Suprapubic skin (tissue), 4 donors: ENCODE measurements at places on chromosomes 16 and 17. TPM values are rescaled to one million over a fixed set of nuclear protein-coding genes. Genes with fewer than 3 reads are reported as not detected.

- no peak for DNase-seq
- no peaks in the 10 kb centered on the region for H3K27me3 ChIP-seq
- peaks cover 18% of the 10 kb centered on the region for H3K4me1 ChIP-seq
- H3K27ac ChIP-seq = no peak overlapping the region
- peaks cover 24% of the 10 kb centered on the region for H3K36me3 ChIP-seq
- H3K4me3 ChIP-seq = no peak overlapping the region
Observed at GRCh38 chr16:104928-105327, 26.9 kb downstream of the MPG start.

DNA sequence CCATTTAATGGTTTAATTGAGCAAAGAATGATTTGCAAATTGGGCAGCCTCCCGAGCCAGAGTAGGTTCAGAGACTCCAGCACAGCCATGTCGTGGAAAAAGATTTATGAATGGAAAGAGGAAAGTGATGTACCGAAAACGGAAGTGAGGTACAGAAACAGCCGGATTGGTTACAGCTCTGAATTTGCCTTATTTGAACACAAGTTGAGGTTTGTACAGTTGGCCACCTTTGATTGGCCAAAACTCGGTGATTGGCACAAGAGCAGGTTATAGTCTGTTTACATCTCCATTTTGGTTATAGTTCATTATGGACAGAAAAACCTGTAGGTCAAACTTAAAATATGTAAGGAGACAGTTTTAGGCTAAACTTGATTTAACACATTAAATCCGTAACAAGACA, 44.5 kb downstream of the TENT4B start:
- H3K4me1 ChIP-seq = peaks cover 20% of the 10 kb centered on the region
- H3K27ac ChIP-seq = no peak overlapping the region
- no peaks in the 10 kb centered on the region for H3K36me3 ChIP-seq
- H3K27me3 ChIP-seq = no peaks in the 10 kb centered on the region

The LRRC37A gene
- total RNA-seq = 9.4 TPM

The TMC6 gene
- total RNA-seq = 48.8 TPM

- H3K27me3 ChIP-seq = no peaks in the 10 kb centered on the region
- H3K36me3 ChIP-seq = no peaks in the 10 kb centered on the region
- no peak overlapping the region for H3K4me3 ChIP-seq
- H3K27ac ChIP-seq = peak overlapping the region; percentile 77
- DNase-seq = no peak
Observed at GRCh38 chr17:50443505-50443974, 17.5 kb downstream of the ACSF2 start.

DNA sequence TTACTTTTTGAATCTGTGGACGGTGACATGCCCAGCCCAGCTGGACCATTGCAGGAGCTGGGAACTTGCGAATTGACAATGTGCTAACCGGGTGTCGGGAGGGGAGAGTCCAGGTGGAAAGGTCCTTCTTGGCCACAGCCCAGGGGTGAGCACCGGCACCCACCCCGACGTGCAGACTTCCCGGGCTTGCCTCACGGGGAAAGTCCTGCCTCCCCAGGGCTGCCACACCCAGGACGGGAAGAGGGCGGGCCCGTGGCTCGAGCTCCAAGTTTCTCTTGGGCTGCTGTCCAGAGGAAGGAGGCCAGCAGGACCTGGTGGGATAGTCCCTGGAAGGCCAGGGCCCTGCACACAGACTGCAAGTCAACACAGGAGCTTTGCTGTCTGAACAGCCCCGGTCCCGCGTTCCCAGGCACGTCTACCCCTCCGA, 17.7 kb downstream of the CARD14 start:
- peaks cover 39% of the 10 kb centered on the region for H3K4me1 ChIP-seq
- no peak for DNase-seq
- peaks cover 4% of the 10 kb centered on the region for H3K36me3 ChIP-seq
- H3K27ac ChIP-seq = peak overlapping the region; percentile 77

GRCh38 chr17:32341141-32341856, 674 bp downstream of the C17orf75 start:
- peaks cover 20% of the 10 kb centered on the region for H3K4me1 ChIP-seq
- peak overlapping the region; percentile 79 for H3K27ac ChIP-seq

The CPNE2 gene
- total RNA-seq = 12.7 TPM

DNA sequence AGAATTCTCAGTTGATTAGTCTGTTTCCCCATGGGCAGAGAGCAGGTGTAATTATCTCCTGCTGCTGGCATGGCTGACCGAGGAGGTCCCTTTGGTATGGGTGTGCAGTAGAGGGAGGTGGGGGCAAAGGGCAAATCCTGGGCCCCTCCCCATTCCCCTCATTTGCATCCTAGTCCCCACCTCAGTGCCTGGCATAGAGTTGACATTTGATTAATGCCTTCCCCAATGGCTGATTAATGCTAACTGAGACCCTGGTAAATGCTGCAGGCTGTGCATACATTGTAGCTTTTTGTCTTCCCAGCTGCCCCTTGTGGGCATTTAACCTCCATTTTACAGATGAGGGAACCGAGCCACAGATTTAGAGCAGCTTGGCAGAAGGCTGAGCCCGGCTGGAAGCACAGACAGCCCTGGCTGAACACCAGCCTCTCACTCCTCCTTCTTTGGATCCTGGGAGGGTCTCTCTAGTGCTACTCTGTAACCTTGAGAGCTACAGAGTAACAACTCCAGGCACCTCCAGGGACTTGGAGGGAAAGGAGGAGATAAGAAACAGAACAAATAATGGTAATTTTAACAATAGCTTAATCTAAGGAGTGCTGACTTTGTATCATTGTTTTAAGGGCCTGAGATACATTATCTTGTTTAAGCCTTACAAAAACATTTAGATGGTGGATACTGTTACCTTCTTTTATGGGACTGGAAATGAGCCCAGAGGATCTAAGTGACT, 5.1 kb downstream of the PLCG2 start:
- H3K27me3 ChIP-seq = peaks cover 12% of the 10 kb centered on the region
- no peak overlapping the region for H3K27ac ChIP-seq
- H3K4me3 ChIP-seq = no peak overlapping the region
- no peak for DNase-seq
- no peaks in the 10 kb centered on the region for H3K36me3 ChIP-seq

The KRTAP16-1 gene
- total RNA-seq = 2.2 TPM

- no peak overlapping the region for H3K4me3 ChIP-seq
- H3K36me3 ChIP-seq = peaks cover 83% of the 10 kb centered on the region
- H3K27me3 ChIP-seq = no peaks in the 10 kb centered on the region
- DNase-seq = no peak
- H3K27ac ChIP-seq = no peak overlapping the region
Observed at GRCh38 chr16:14585287-14585686, 44.8 kb downstream of the PARN start.

- no peaks in the 10 kb centered on the region for H3K4me1 ChIP-seq
- no peaks in the 10 kb centered on the region for H3K36me3 ChIP-seq
- no peaks in the 10 kb centered on the region for H3K27me3 ChIP-seq
- no peak within 1 kb of the TSS for H3K4me3 ChIP-seq
Observed at GRCh38 chr17:35879773-35880654, at the start of gene CCL5. Gene CCL5, minus strand, starts transcription at chr17:35880360.

DNA sequence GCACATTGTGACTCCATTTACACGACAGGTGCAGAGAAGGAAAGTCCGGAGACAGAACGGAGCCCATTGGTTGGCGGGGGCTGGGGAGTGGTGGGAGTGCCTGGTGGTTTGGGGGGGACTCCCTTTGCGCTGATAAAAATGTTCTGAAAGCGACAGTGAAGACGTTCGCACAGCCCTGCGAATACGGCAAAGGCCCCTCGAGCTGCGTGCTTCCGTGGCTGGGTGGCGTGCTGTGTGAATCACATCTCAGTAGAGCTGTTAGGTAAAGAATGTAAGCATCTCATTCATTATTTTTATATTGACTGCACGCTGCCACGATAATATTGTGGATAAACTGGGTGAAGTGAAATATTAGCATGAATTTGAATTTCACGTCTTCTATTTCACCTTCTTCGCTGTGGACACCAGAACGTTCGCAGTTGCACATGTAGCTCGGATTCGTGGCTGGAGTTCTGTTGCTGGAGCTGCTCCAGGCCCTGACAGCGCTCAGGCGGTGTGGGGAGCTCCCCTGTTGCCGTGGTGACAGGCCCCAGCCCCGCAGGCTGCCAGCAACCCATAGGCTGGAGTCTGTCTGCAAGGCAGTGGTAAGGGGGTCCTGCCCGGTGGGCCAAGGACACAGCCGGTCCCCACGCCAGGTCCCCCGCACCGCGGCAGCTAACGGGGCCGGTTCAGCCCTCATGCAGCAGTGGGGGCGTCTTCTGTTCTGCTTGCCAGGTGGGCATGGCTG, 44.6 kb downstream of the SOX8 start:
- DNase-seq = no peak
- no peak overlapping the region for H3K27ac ChIP-seq
- H3K4me1 ChIP-seq = peaks cover 8% of the 10 kb centered on the region
- H3K27me3 ChIP-seq = peaks cover 93% of the 10 kb centered on the region
- no peaks in the 10 kb centered on the region for H3K36me3 ChIP-seq

DNA sequence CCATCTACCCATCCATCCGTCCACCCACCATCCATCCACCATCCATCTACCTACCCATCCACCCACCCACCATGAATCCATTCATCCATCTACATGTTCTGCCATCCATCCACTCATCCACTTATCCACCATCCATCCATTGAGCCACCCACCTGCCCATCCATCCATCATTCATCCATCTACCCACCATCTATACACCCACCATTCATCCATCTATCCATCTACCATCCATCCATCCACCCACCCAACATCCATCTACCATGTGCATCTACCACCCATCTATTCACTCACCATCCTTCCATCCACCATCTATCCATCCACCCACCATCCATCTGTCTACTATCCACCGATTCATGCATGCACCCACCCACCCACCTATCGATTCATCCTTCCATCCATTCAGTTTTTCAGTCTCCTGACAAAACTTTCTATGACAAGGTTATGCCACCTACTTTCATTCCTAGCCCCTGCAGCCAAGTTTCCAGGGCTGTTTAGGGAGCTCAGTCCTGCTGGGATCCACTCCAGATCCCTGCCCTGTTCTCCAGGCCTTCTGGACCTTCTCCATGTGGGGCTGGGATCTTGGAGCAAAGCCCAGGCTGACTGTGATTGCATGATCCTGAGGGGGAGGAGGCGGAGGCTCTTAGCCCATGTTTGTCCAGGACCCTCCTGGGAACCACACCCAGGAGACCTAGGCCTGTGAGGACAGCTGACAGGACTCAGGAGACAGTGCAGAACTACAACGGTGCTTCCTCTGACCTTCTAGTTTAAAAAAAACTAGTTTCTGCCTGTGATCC, 27.4 kb downstream of the BCO1 start:
- H3K27me3 ChIP-seq = no peaks in the 10 kb centered on the region
- H3K4me3 ChIP-seq = no peak overlapping the region
- peak overlapping the region; percentile 57 for H3K27ac ChIP-seq
- no peaks in the 10 kb centered on the region for H3K36me3 ChIP-seq
- peaks cover 11% of the 10 kb centered on the region for H3K4me1 ChIP-seq

DNA sequence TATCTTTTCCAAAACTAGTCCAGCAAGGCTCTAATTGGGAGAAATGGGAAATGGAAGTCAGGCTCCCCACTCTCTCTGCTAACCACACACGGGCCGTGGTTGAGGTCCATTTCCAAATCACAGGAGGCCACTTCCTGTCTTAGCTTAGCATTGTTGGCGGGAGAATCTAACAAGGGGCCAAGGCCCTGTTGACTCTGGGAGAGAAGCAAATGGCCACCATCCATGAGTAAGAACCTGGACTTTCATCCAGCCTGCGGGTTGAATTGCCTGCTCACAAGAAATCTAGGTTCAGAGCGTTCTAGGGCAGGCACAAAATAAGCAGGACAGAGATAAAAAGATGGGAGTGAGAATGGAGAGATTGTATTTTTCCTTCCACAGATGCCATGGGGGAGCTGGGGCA, 5.7 kb downstream of the FAM20A start:
- H3K4me3 ChIP-seq = no peak overlapping the region
- H3K4me1 ChIP-seq = peaks cover 53% of the 10 kb centered on the region
- H3K27me3 ChIP-seq = peaks cover 11% of the 10 kb centered on the region
- DNase-seq = no peak

GRCh38 chr17:1865252-1866037, 35.6 kb downstream of the RPA1 start:
- H3K27me3 ChIP-seq = no peaks in the 10 kb centered on the region
- peaks cover 29% of the 10 kb centered on the region for H3K36me3 ChIP-seq
- no peak overlapping the region for H3K4me3 ChIP-seq
- H3K4me1 ChIP-seq = no peaks in the 10 kb centered on the region
- H3K27ac ChIP-seq = no peak overlapping the region

- H3K27ac ChIP-seq = no peak overlapping the region
- no peaks in the 10 kb centered on the region for H3K4me1 ChIP-seq
- no peaks in the 10 kb centered on the region for H3K27me3 ChIP-seq
- DNase-seq = no peak
- no peaks in the 10 kb centered on the region for H3K36me3 ChIP-seq
- no peak overlapping the region for H3K4me3 ChIP-seq
Observed at GRCh38 chr16:5323284-5324141, 225.9 kb upstream of the EEF2KMT start.

GRCh38 chr16:78552106-78552675, 452.7 kb downstream of the WWOX start:
- no peaks in the 10 kb centered on the region for H3K36me3 ChIP-seq
- no peaks in the 10 kb centered on the region for H3K27me3 ChIP-seq
- DNase-seq = no peak
- H3K4me1 ChIP-seq = no peaks in the 10 kb centered on the region
- no peak overlapping the region for H3K4me3 ChIP-seq

The PLD6 gene
- 6.0 TPM for total RNA-seq

The TSEN54 gene
- total RNA-seq = 65.8 TPM

DNA sequence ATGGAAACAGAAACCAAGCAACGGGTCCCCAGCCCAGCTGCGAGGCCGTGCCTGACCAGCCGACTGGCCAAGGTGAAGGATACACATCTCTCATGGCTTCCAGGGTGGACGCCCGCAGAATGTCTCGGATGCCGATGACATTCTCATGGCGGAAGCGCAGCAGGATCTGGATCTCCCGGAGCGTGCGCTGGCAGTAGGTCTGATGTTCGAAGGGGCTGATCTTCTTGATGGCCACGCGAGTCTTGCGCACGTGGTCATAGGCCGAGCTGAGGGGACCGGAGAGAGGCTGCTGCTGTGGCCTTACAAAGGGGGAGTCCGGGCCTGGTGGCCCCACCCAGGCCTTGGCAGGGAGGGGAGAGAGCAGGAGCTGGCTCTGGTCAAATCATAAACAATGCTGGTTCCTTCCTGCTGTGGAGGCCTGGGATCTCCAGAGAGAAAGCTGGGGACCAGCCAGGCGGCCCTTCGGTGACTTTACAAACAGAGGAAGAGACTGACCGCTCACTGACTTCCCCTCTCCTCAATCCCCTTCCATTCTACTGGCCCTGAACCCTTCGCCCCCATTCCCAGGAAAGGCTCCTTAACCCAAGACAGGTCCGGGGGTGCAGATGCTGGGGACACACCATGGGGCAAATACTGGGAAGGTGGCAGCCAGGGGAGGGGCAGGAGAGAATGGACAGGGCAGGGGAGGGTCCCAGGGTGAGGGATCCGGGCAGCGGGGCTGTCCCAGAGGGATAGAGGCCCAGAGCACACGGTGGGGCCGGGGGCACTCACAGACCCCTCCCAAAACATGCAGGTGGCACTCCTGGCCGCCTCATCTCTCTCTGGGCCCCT, 1.1 kb downstream of the MAPK3 start:
- peaks cover 30% of the 10 kb centered on the region for H3K4me1 ChIP-seq
- H3K4me3 ChIP-seq = peak overlapping the region; percentile 61
- peak overlapping the region; percentile 90 for H3K27ac ChIP-seq
